C1 segment of cervical spinal cord (tissue), 14 donors: ENCODE measurements at places on chromosomes 3 and 15.

DNA sequence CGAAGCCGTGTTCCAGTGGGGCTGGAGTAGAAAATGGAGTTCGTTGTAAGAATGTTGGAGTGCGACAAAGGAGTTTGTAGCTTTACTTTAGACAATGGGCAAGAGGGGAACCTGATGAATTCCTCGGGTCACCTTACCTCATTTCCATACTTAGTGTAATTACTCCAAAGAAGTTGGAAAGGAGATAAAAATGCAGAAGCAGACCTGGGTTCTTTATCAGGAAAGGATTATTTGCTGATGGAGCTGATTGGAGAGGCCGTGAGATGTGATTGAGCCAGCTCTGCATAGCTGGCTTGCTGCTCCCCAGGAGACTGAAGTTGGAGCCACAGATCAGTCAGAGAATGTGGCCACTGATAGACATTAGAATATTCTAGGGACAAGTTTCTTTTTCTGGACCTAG lies 33.4 kb upstream of the TBL1XR1 start:
- DNase-seq: no peak

- DNase-seq: peak; percentile 59
Measured at GRCh38 chr15:63599401-63600000, 2.3 kb downstream of the FBXL22 start.

GRCh38 chr3:8488411-8488810 lies 13.2 kb upstream of the LMCD1 start:
- no peak for DNase-seq

GRCh38 chr3:182486463-182486862 lies 306.8 kb upstream of the ATP11B start:
- no peak for DNase-seq

- no peak for DNase-seq
Measured at GRCh38 chr3:197545571-197545970, 10.2 kb downstream of the BDH1 start.

DNA sequence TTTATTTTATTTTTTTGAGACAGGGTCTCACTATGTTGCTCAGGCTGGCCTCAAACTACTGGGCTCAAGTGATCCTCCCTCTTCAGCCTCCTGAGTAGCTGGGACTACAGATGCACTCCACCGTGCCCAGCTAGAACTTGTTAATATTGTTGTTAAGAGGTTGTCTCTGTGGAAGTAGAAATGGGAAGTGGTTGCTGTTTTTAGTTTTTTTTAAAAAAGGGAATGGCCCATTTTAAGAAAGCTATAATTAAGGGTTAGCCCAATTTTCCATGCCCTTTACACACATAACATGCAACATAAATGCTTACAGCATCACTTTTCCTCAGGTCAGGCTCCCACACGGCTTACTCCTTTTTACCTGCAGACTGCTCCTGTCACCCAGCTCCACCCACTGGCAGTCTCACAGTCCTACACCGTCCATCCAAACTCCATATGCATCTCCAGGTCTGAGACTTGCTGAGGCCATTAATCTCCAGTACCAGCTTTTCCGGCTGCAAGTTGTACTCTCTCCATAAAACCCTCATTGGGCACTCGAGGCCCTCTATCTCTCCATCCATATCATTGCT lies 19.8 kb downstream of the MORC1 start:
- DNase-seq: no peak

DNA sequence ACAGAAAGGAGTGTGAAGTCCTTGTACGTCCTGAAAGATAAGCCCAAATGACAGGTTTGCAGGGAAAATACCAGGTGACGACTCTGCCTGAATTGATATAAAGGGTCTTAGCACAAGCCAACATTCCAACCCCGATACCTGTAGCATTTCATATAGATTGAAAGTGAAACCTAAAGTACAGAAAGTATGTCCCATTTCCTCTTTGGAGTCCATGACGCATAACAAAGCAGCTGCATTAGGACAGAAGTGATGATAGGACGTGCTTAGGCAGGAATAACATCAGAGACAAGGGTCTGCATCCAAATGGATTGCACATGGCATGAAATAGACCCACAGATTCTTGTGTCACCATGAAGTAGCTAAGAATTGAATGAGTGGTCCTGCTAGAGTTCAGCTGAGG lies 187.0 kb upstream of the ROBO1 start:
- no peak for DNase-seq

GRCh38 chr15:88878720-88879184 lies 16.6 kb downstream of the HAPLN3 start:
- DNase-seq: no peak

- no peak for DNase-seq
Measured at GRCh38 chr15:73681856-73682599, 2.2 kb upstream of the CD276 start.

- no peak for DNase-seq
Measured at GRCh38 chr3:62771331-62772072, 103.7 kb downstream of the CADPS start.

GRCh38 chr3:57952208-57952631 lies 56.0 kb upstream of the FLNB start:
- no peak for DNase-seq

- no peak for DNase-seq
Measured at GRCh38 chr3:183428447-183429211, at the start of gene MCF2L2. Gene MCF2L2 (minus strand): TSS chr3:183428619. CDS start chr3:183427977, 642 bp downstream.

GRCh38 chr3:79344876-79345871 lies 422.6 kb downstream of the ROBO1 start:
- DNase-seq: no peak

DNA sequence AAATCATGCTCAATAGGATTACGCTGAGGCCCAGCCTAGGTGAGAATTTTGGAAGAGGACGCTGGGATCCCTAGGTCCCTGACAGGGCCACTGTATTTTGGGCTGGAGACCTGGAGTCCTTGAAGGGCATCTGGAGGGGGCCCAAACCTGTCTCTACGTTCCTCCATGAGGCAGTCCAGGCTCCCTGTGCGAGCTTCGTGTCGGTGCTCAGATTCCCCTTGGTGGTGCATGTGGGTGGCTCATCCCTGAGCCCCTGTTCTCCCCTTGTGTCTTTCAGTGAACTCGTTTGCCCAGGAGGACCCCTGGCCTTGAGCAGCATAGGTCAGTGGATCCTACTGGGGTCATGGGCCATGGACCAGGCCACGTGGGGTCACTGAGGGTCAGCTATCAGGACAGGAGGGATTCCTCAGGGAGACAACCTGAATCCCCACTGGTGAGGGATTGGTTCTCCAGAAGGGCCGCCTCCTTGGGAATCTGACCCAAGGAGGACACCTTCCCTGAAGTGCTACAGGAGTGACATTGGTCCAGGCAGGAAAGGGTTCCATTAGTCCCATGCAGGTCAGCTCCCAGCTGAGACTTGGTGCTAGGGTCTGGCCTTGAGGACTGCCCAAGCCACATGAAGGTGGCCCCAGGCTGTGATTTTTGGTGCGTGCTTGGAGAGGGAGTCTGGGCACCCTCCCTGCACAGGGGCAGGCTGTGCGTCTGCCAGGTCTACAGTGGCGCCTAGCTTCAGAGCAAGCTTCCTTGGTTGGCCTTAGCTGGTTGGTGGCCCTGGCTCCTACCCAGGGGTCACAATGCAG lies 229.8 kb downstream of the SNRPN start:
- DNase-seq: no peak

DNA sequence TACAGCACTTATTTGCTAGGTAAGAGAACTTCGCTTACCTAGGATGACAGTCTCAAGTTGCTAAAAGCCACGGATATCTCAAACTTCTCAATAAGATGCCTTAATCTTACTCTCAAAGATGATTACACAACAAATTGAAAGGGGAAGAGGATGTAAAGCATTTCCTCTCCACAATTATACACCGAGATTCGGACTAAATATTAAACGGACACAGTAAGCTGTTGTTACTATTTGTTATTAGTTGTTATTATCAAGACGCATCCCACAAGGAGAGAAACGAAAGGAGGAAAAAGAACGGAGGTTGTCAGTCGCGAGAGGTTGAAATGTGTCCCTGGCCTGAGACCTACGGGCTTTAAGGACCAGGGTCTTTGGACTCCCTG lies 660 bp downstream of the ZNF106 start:
- DNase-seq: no peak

DNA sequence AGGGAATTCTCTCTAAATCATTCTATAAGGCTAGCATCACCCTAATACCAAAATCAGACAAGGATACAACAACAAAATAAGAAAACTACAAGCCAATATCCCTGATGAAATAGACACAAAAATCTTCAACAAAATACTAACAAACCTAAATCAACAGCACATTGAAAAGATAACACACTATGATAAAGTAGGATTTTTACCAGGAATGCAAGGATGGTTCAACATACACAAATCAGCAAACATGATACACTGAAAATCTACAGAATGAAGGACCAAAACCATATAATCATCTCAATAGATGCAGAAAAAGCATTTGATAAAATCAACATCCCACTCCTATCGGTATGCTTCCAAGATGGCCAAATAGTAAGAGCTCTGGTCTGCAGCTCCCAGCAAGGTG lies 39.5 kb downstream of the ALDH1A2 start:
- DNase-seq: no peak

- no peak for DNase-seq
Measured at GRCh38 chr3:63998852-63999754, 24.2 kb downstream of the PSMD6 start.

DNA sequence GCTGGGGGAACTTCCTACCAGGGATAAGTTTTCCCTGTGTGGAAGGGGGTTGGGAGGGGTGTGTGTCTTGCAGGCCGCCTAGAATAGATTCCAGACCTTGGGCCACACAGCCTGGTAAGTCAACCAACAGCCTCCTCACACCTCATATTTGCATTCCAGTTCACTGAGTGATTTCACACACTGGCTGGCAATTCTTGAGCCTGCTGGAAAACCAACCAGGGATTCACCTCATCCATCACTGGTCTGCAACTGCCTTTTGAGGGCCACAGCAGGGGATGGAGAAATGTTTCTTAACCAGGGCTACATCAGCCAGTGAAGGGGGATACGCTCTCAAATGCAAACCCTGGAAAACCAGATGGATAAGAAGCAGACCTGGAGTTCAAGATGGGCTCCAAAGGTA lies 2.0 kb downstream of the FSTL1 start:
- no peak for DNase-seq

GRCh38 chr3:109188741-109189140 lies 52.2 kb downstream of the C3orf85 start:
- no peak for DNase-seq

DNA sequence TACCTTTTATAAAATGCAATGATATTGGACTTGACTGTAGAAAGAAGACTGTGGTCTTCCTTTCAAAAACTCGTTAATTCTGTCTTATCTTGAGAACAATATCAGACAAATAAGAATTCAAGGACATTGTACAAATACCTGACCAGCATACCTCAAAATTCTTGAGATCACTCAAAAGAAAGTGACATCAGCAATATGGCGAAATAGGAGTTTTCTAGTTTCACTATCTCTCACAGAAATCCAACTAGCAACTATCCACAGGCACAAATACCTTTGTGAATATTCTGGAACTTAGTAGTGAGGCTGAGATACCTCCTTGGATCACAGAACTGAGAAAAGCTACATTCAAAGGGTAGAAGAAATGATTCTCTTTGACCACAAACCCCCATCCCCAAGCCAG lies 419.7 kb downstream of the ZNF385D start:
- DNase-seq: no peak

DNA sequence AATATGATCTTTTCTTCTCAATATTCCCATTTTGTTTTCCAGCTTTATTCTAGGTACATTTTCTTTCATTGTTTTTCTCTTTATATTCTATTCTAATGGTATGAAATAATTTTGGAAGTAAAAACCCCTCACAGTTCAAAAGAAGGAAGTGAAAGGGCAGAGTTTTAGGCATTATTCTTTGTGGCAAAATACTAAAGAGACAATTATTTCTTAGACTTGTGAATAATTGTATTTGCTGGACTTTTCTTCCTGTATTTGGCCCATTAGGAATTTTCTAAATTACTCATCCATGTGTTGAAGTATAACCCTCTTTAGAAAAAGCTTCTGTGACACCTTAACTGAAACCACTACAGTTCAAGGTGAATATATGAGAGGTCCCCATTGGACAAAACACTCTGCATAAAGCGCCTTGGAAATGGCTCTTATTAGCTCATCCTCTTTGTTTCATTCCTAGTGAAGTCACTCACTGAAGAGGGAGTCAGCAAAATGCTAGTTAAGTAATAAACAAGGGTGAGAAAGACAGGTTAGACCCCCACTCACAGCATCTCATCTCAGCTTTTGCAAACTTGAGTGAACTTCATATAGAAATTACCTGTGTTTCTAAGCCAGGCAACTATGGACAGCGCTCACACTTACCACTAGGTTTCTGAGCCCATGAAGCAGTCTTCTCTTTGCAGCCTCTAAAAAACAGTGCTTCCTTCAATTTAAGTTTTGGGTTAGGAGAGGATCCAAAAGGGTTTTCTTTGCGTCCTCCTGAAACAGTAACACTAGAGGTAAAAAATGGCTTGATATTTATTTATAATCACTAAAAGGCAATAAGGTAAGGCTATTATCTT lies 327.5 kb downstream of the ARPP21 start:
- DNase-seq: no peak

GRCh38 chr3:48504051-48504946 lies at the start of gene SHISA5:
Gene SHISA5 (minus strand): TSS chr3:48504174. CDS start chr3:48504094, 80 bp downstream.
- DNase-seq: peak; percentile 69

GRCh38 chr15:79053894-79054293 lies 36.7 kb downstream of the RASGRF1 start:
- DNase-seq: no peak
